A172 (cell line): ENCODE measurements at places on chromosomes 2 and 18. TPM values are rescaled to one million over a fixed set of nuclear protein-coding genes. Genes with fewer than 3 reads are reported as not detected.
A peak's percentile ranks its signal among the peaks of the same experiment; 100 is the strongest.

The ZNF513 gene
- total RNA-seq = 1.4 TPM in 1 of 2 replicates, not detected in the other

- DNase-seq = no peak
Observed at GRCh38 chr2:221606424-221606823, 34.3 kb upstream of the EPHA4 start.

DNA sequence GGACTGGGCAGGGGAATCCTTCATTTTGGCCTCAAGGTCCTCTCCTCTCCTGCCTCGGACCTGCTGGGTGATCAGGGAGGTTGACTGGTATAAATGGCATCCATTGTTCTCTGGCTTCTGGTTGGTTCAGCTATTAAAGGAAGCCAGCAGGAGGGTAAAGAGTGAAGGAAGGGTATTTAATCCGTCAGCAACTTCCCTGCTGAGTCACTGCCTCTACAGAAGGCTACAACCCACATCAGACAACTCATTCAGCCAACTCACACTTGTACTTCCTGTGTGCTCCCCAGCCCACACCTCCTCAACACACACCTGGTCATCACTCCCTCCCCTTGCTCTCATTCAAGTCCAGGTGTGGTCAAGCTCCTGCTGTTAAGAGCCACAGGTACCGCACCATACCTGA lies 68.3 kb upstream of the MRPS9 start:
- peak; percentile 55 for DNase-seq

DNA sequence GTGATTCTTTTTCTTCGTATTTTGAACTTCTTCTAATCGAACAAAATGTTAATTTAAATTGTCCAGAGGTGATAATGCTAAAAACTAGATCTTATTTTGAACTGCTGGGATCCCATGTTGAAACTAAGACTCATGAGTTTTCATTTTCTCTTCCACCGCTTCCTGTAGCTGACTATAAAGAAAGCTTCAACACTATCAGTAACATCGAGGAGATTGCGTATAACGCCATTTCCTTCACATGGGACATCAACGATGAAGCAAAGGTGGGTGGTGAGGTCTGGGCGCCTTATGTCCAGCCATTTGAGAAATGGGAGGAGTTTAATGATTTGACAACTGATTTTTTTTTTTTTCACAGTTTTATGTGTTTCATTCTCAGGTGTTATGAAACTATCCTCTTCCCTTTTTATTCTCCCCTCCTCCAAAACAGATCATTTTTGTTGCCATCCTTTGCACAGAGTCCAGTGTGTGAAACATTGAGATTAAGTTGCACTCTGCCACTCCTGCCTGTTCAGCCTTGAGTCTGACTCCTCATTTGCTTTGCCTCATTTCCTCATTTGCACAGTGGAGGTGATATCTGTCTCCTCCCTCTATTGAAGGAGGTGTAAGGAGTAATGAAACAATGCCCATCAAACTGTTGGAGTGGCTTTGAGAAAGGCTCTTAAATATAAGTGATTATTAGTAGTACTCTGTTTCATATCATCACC lies 13.8 kb downstream of the GRHL1 start:
- no peak for DNase-seq

The FBLN7 gene
- 1.5 and 2.9 TPM in 2 replicates for total RNA-seq

The COLEC12 gene
- total RNA-seq = 0.02 TPM in 1 of 2 replicates, not detected in the other

The C2orf66 gene
- total RNA-seq = 0.26 TPM in 1 of 2 replicates, not detected in the other

The PEX13 gene
- total RNA-seq = 61.3 and 82.4 TPM in 2 replicates

GRCh38 chr2:200127848-200128247 lies 172.5 kb downstream of the MAIP1 start:
- no peak for DNase-seq

The DSC2 gene
- not detected in 2 replicates for total RNA-seq

GRCh38 chr18:26091047-26091630 lies 726 bp upstream of the SS18 start:
- peak; percentile 69 for DNase-seq

DNA sequence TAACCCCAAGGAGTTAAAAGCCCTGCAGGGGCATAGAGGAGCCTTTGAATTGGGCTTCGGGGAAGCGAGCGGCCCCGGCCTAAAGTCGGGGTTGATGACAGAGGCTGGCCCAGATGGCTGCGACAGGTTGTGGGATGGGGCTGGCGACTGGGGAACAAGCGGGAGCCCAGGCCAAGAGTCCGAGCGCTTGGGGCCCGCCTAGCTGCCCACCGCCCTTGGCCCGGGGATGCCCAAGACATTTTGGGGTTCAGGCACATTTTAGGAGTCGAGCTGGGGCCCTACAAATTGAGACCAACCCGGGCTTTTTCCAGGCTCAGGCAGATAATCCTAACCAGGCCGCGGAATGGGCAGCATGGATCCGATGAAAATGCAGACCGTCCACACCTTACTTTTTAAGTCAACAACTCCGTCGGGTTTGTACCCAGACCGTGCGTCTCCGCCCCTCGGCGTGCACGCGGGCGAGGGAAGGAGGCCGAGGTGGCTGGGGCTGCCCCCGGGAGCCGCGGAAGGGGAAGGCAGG lies 507 bp downstream of the RTKN start:
- no peak for DNase-seq

GRCh38 chr2:38274286-38275276 lies 102.5 kb downstream of the ATL2 start:
- DNase-seq = peak; percentile 82

The SPTBN1 gene
- total RNA-seq = 197 and 202 TPM in 2 replicates

DNA sequence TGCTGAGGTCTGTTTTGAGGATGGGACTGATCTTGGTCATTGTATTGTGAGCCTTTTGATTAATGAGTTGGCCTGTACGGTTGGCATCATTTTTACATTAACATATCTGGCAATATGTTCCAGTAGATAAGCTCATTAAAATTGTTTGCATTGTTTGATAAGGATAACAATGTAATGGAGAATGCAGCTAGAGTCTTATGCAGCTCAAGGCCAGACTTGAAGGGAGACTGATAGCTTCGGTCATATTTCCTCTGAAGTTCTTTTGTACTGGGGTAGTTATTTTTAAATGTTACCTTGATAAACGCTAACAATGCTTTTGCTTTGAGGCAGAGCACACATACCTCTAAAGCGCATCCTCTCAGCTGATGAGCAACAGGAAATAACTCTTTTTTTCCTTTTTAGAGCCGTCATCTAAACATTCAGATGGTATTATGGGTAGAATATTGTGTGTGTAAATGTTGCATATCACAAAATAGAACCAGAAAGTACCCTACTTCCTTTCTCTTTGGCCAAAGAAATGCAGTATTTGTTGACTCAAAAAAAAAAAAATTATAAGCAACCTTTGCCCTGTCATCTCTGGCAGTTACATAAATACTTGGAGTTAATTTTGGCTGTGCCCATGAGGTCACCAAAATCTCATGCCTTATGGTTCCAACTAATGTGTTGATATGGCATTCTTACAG lies 1.3 kb downstream of the MAPRE2 start:
- DNase-seq = no peak

DNA sequence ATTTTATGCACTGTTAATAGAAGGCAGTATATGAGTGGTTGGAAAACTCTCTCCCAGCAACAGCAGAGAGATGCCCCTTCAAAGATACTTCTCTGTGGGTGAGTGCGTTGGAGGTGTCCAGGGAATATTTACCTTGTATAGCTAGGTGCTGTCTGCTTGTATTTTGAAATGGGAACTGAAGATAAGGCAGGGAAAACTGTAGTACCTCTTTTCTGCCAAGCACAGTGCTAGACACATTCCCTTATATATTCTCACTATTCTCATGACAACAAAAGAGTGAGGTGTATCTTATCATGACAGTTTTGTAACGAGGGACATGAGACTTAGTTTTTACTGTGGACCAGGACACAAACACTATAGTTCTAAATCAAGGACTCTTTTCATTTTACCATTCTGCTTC lies 2.1 kb downstream of the TTC39C start:
- DNase-seq = no peak

- DNase-seq = no peak
Observed at GRCh38 chr18:78589916-78590437, 389.6 kb upstream of the SALL3 start.

GRCh38 chr2:68828887-68829708 lies 42.1 kb downstream of the BMP10 start:
- DNase-seq = peak; percentile 97

- DNase-seq = no peak
Observed at GRCh38 chr18:63192885-63193349, 126.7 kb downstream of the BCL2 start.

DNA sequence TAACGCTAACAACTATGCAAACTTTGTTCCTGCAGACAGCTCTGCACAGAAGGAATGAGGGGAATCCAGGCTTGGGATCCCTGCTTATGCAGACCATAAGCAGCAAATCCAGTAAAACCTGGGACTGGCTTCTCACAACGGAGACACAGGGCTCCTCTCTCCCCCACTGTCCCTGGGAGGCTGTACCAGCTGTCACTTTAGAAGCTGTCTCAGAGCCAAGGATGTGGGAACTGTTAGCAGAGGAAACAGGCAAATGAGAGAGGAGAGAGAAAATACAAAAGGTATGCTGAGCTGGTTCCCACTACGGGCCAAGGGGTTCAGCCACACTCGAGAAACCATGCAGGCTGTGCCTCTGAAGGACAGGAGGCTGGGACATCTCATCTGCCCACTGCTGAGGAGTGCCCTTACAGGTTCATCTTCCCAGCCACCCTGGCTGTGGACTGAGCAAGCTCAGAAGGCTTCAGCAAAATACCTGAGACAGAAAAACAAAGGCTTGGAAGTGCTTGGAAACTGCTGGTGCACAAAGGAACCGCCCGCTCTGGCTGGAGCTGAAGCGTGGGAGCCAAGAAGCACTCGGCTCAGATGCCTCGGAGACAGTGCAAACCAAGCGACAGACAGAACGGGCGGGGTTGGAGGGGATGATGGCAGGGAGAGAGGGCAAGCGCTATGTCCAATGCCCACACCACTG lies 72.5 kb downstream of the FAM210A start:
- no peak for DNase-seq

GRCh38 chr2:71528749-71529148 lies 75.4 kb downstream of the DYSF start:
- DNase-seq = no peak

DNA sequence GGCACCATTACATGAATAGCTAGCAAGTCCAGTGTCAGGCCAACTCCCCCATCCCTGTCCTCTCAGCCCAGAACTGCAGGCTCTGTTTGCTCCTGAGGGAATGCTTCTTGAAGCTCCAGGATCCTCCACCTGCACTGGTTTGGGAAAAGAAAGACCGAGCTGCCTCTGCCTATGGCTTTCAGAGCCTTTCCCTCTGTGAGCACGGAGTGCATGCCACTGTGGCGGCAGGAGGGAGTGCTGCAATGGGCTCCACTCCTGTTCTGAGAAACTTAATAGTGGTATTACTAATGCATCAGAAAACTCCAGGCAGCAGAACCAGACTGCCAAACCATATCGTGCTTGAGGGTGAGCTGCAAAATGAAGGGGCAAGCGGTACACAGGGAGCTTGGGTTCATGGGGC lies 271.8 kb downstream of the SRBD1 start:
- no peak for DNase-seq

The ZNF385B gene
- total RNA-seq = 0.22 TPM in 1 of 2 replicates, not detected in the other

DNA sequence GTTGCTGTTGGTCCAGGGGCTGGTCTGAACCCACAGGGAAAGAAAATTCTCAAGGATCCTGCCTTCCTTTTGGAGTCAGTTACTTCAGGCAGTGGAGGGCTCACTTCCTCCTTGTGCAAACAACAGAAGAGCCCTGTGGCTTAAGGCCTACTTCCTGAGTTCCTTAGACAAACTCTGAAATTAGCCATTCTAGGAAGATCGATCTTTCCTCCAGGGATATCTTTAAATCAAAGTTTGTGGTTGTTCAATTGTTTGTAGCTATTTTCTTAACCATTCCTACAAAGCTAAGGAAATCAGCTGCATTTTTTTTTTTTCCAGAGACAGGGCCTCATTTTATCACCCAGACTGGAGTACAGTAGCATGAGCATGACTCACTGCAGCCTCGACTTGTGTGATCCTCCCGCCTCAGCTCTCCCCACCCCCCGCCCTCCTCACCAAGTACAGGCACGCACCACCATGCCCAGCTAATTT lies 156.0 kb downstream of the TANC1 start:
- DNase-seq = peak; percentile 79

The TDRD15 gene
- not detected in 2 replicates for total RNA-seq

DNA sequence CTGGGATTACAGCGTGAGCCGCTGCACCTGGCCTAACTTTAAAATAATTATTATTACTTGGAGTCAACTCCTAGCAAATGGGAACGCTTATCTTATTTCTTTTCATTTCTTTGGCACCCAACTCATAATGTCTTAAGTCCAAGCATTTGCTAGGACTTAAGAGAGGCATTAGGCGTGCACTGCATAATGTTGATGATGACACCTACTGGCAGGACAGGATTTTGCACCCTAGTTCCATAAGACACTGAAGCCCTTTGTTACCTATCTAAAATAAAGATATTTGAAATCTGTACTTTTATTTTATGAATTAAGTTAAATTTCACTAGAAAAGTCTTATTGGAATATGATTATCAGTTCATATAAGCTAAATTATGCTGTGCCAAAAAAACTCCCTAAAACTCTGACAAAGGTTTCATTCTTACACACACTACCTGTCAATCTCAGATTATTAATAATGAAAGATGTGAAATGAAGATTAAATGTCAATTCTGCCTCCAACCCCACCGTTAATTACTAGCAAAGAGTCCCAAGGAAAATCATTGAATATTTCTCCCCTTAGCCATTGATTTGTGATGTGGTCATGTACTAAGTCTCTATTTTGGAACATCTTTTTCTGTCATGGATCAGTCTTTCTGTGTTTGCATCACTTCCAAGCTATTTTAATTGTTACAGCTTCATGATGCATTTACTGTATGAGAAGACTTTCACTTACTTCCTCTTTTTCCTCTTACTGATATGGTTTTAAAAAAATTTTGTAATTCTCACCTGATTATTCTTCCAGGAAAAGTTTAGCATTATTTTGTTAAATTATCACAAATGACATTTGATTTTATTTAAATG lies 12.7 kb upstream of the CDH2 start:
- peak; percentile 63 for DNase-seq

- peak; percentile 93 for DNase-seq
Observed at GRCh38 chr2:219362524-219363164, 25.1 kb downstream of the DNPEP start.

- no peak for DNase-seq
Observed at GRCh38 chr2:49210191-49210590, 55.9 kb upstream of the FSHR start.

DNA sequence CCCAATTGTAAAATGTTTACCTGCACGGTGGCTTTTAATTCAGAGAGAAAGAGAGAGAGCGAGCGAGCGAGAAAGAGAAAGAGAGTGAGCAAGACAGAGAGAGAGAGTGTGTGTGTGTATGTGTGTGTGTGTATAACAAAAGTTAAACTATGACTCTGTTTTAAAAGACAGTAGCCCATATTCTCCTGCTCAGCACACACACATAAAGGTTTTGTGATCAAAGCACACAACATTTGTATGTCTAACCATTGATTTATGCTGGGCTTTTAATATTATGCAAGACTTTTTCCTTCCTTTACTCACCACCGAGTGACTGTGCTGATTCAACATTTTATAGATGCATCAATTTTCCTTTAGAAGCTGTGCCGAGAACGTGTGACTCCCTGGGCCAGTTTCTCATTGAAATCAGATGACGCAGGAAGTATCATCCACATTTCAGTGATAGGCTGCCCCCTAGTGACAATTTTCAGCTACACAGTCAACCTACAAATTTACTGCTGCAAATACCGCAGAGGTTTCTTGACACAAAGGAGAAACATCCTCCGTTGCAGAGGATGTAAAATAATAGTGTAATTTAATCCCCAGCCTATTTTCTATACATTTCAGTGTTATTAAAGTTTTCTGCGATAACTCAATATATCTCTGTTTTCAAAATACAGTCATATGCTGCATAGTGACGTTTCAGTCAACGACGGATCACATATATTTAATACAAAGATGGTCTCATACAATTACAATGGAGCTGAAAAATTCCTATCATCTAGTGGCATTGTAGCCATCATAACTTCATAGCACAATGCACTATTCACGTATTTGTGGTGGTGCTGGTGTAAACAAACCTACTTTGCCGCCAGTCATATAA lies 165.9 kb upstream of the TANK start:
- peak; percentile 78 for DNase-seq

The FRZB gene
- 0.31 and 0.74 TPM in 2 replicates for total RNA-seq
